ENCODE measurements at places on chromosomes 4 and X.

GRCh38 chr4:183773790-183774189 lies 114.7 kb downstream of the TRAPPC11 start:
- DNase-seq, result no peak

- DNase-seq, result no peak
Measured at GRCh38 chr4:67201334-67201733, 344.0 kb downstream of the CENPC start.

- no peak for DNase-seq
Measured at GRCh38 chrX:12979026-12979607, 4.2 kb downstream of the TMSB4X start.

DNA sequence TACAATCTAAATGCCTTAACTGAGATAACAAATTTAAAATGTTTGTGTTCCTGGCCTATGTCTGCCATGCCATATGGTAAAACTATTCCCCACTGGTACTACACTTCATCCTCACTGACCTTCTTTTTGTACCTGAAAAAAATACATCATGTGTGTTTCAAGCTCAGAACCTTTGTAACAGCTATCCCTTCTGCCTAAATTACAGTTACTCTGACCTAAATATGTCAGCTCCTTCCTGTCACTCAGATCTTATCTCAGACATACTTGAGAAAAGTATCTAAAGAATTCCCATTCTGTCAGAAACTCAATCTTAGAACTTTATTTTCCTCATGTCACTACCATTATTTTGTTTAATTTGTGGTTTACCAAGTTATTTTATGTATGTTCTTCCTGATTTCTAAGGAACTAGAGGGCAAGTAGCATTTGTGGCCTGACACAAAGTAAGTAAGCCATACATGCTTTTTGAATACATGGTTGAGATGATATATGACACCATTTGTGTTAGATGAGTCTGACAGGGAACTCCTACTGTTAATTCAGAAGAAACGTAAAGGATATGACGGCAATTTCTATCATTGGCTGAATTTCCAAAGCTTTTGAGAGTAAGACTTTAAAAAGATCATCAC lies 456.5 kb upstream of the NDST3 start:
- no peak for DNase-seq

- peak; percentile 55 for DNase-seq
Measured at GRCh38 chrX:16119353-16120220, 3.8 kb upstream of the GRPR start.

GRCh38 chrX:109889289-109890006 lies 113.5 kb upstream of the TMEM164 start:
- peak; percentile 83 for DNase-seq

- no peak for DNase-seq
Measured at GRCh38 chr4:175307326-175307725, 389.2 kb downstream of the ADAM29 start.

- no peak for DNase-seq
Measured at GRCh38 chr4:17846266-17846665, 35.5 kb downstream of the NCAPG start.

DNA sequence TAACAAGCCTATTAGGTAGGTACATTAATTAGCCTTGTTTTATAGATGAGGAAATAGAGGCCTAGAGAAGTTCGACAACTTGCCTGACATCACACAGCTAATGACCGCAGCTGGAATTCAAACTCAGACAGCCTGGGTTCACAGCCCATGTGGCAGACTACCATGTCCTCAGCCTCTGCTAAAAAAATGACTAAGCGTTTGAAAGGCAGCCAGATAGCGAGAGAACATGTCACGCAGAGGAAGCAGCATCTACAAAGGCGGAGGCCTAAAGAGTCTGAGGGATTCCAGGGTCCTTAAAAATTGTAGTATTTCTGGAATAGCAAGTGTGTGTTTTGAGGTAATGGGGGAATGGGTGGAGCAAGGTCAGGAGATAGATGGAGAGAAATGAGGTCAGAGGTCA lies 33.2 kb upstream of the BMP15 start:
- DNase-seq, result no peak

DNA sequence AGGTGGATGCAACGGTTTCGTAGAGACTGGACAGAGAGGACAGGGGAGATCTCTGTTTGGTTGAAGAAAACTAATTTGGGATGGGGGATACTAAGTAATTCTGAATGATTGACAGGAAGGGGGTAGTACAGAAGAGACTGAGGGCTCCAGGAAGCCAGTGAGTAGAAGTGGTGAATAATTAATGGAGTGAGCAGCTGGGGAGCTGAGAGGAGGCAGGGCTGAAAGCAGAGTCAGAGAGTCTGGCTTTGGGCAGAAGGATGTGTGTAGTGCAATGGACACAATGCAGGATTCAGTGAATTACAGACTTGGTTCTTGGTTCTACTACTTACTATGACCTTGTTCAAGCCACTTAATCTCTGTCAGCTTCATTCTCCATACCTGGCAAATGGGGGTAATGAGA lies 161.7 kb downstream of the RBMX2 start:
- DNase-seq, result no peak

DNA sequence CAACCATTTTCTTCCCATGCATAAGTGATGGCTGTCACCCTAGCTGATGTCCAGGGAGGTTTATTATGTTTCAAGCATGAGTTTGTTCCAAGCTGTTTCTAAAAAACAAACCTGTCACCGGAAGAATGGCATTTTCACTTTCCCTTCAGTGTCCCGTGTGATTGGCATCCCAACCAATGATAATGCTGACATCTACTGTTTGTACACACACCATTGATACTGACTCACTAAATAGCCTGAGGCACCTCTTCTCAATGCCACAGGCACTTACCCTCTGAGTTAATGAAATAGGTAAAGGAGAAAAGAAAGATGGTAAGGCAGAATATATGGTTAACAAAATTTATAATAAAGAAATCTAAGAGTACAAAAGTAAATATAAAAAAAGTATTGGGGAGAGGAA lies 23.1 kb upstream of the VCX2 start:
- DNase-seq, result no peak

GRCh38 chrX:43481576-43481975 lies 174.5 kb upstream of the MAOA start:
- DNase-seq, result no peak
